ENCODE measurements at places on chromosomes 11 and 22.

DNA sequence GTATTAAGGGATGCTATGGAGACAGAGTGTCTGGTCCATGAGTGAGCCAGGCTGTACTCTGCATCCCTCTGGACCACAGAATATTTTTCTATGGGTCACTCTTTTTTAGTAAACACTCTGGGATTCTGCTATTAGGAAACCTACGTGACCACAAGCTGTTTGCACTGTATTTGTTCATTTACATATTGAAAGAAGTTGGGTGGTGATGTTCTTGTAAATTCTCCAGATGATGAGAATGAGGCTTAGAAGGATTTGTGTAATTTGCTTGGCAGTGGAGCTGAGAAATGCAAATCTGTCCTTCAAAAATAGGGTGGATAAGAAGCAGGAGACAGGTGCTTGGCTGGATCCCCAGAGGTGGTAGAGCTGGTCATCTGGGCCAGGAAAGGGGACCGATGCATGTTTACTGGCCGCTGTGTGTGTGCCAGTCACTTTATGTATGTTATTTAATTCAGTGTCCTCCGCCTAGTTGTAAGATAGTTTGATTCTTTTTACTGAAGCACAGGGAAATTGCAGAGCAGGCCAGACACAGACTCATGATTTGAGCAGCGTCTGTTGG is 63.7 kb upstream of the HEPHL1 start:
- no peak for DNase-seq

DNA sequence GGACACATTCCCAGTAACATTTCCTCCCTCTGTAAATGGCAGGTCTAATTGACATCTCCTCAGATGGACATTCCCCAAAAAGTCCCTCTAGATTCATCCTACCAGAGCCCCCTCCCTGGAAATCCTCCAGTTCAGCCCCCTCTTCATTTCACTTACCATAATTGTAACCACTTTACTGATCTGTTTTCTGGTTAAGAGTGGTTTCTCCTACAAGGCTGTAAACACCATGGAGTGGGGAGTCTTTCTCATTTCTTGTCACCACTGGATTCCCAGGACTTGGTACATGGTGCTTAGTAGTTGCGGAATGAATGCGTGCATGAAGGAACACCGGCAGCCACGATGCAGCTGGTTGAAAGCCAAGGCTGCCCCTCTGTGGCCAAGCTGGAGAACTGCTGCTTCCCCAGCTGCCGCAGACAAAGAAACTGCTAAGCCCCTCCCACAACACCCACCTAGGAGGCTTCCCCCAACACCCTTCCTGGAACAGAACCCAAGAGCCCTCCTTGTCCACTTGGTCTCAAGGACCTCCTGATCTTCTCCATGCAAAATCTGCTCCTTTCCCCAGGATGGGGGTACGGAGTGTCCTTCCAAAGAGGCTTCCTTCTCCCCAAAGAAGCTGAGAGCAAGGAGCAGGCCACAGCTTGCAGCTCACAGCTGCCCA is 18.6 kb upstream of the SCARF2 start:
- peak; percentile 8 for DNase-seq

GRCh38 chr11:96267496-96268032 is 75.4 kb downstream of the MAML2 start:
- DNase-seq, result no peak

- no peak for DNase-seq
Observed at GRCh38 chr11:113105592-113105991, 144.4 kb downstream of the NCAM1 start.

GRCh38 chr11:117557361-117557760 is 229.7 kb downstream of the CEP164 start:
- no peak for DNase-seq

GRCh38 chr11:32894149-32894827 is 1.7 kb downstream of the QSER1 start:
- peak; percentile 64 for DNase-seq

GRCh38 chr11:33329705-33330329 is 72.6 kb downstream of the HIPK3 start:
- DNase-seq, result peak; percentile 49

GRCh38 chr11:10522276-10522675 is 18.7 kb downstream of the RNF141 start:
- no peak for DNase-seq
